ENCODE measurements at places on chromosomes 6 and 20.

GRCh38 chr6:113115196-113115595 is 741.9 kb upstream of the MARCKS start:
- no peak for DNase-seq

- DNase-seq: no peak
Observed at GRCh38 chr6:143363299-143363698, 87.2 kb downstream of the ADAT2 start.

- no peak for DNase-seq
Observed at GRCh38 chr6:116884530-116884929, 7.5 kb downstream of the RFX6 start.

GRCh38 chr6:100881707-100882040 is 545 bp upstream of the ASCC3 start:
- no peak for DNase-seq

- no peak for DNase-seq
Observed at GRCh38 chr6:14540810-14541540, 423.4 kb downstream of the CD83 start.

- DNase-seq: no peak
Observed at GRCh38 chr20:1671891-1672669, 14.5 kb upstream of the SIRPG start.

DNA sequence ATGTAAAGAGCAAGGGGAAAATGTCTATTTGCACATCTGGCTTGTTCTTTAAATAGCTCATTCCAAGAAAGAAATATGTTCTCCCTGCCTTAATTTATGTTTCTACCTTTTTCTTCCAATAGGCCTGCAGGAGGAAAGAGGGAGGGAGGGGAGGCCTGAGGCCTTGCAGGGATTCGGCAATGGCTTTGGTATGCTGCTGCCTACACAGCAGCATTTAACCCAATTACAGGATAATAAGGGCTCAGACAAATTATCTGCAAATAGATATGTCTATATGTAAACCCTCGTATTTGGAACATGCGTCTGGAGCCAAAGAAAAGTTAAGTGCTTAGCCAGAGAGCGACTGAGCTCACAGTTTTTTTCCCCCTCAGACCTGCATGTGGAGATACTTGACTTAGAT is 277.2 kb downstream of the CDC5L start:
- DNase-seq: no peak

- no peak for DNase-seq
Observed at GRCh38 chr6:46130666-46131065, 877 bp downstream of the ENPP4 start.

DNA sequence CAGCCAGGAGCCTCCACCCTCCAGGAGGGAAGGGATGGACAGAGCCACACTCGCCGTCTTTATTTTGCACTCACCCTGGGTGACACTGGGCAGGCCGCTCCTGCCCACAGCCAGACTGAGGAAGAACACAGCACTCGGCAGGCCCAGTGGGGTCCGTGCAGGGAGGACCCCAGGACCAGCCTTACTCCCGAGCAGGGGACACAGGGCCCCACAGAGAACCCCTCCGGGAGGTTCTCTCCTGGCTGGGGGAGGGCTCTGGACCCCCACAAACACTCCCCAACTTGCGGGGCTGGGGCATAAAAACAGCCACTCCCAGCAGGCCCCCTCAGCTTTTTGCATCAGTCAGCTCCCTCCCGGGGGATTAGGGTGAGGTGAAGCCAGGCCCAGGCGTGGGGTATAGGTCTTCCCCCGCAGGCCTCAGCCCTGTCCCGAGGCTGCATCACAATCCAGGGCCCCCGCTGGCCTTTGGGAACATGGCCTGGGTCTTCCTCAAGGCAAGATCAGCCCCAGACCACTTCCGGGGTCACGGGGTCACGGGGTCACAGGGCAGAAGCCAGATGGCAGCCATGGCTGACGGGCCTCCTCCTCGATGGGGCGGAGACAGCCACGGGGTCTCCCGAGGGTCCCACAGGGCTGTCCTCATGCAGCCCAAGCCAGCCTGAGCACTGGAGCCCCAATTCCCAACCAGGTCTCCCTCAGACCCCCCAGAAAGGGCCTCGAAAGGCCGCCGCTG is 3.2 kb downstream of the TNFRSF6B start:
- DNase-seq: no peak

DNA sequence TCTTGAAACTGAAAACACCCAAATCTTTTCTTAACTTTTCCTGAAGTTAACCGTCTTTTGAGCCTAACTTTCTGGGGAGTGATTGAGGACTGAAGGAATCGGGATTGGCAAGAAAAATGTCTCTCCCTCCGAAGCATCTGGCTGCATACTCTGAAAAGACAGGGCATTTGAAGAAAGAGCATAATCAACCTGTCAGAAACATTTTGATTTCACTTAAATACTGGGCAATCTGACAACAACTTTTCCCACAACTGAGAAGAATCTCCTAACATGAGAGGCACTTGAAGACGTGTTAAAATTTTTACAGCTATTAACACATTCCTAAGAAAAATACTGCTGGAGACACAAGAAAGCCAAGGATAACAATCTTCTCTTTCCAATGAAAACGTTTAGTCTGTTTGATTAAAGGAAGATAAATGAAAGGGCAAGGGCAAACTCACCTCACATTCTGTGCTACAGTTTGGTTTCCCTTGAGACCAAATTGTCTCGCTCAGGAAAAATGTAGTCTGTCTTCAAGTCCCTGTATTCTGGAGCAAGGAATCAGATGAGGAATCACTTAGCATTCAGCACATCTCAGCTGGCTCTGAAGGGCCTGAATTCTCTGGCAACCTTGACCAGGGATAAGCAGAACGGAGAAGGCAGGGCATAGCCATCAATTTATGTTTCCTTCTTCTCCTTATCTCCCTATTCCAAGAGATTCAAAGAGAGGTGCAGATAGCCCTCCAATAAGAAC is 76.1 kb downstream of the TBX18 start:
- DNase-seq: no peak

- no peak for DNase-seq
Observed at GRCh38 chr6:54262499-54262898, 45.7 kb upstream of the TINAG start.

DNA sequence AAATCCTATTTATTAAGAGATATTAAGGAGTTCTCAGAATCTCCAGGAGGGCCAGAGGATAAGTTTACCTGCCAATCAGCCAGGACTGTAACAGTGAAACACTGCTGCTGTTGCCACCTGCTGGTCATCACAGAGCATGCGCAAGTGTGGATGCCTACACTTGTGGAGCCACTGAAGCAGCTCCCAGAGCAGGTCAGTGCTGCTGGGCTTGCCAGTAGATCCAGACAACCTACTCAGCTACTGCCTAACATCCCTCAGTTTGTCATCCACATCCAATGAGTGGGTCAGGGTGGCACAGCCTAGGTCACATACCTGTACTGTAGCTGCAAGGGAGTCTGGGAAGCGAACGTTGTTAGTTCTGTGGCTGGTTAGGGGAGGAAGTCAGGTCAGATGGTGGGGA is 18.3 kb upstream of the NHSL1 start:
- peak; percentile 65 for DNase-seq

DNA sequence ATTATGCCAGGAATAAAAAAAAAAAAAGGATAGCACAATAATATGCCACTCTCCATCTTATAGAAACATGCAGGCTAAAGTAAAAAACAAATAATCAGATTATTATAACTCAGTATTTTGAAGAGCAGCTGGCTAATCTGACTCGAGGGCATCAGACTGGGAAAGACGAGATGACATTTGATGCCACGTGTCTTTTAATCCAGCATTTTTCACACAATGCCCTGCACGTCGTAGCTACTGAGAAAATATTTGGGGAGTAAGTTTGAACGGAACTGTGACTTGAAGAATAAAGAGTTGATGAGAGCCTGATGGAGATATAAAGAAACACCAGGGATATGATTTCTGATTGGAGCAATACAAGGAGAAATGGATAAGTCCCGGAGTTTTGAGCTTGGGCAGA is 237.7 kb downstream of the ARID1B start:
- DNase-seq: no peak

DNA sequence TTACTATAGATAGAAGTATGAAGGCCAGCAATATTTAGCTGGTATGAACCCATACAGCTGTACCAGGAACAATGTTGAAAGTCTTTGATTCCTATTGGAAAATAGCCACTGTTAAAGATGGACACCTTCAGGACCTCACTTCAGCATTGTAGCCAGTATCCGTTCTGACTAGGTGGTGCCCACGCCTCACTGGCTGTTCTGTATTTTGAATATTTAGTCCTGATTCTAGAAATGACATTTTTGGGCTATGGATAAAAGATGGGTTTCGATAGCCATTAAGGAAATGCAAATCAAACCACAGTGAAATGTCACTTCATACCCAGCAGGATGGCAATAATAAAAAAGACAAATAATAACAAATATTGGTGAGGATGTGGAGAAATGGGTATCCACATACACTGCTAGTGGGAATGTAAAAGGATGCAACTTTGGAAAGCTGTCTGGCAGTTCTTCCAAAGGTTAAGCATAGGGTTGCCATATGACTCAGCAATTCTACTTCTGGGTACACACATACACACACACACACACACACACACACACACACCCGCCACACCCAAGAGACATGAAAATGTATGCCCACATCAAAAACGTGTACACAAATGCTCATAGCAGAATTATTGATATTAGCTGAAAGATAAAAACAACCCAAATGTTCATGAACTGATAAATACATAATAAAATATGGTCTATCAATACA is 56.8 kb downstream of the UTRN start:
- DNase-seq: peak; percentile 29

DNA sequence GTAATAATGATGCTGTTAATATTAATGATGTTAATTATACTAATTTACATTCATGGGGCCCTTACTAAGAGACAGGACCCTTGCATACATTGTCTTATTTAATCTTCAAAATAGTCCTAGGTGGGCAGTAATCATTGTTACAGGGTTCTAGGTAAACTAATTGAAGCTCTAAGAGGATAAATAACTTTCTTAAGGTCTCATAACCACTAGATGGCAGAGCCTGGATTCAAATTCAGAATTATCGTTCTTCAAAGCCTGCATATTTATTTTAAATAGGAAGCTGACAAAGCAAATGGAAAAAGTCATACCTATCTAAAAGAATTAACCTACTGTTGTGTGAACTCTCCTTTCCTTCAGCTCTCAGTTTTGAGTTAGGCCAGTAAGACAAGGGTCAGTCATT is 23.5 kb downstream of the PTCHD4 start:
- no peak for DNase-seq

GRCh38 chr6:170450916-170451761 is 102.0 kb downstream of the PSMB1 start:
- no peak for DNase-seq

DNA sequence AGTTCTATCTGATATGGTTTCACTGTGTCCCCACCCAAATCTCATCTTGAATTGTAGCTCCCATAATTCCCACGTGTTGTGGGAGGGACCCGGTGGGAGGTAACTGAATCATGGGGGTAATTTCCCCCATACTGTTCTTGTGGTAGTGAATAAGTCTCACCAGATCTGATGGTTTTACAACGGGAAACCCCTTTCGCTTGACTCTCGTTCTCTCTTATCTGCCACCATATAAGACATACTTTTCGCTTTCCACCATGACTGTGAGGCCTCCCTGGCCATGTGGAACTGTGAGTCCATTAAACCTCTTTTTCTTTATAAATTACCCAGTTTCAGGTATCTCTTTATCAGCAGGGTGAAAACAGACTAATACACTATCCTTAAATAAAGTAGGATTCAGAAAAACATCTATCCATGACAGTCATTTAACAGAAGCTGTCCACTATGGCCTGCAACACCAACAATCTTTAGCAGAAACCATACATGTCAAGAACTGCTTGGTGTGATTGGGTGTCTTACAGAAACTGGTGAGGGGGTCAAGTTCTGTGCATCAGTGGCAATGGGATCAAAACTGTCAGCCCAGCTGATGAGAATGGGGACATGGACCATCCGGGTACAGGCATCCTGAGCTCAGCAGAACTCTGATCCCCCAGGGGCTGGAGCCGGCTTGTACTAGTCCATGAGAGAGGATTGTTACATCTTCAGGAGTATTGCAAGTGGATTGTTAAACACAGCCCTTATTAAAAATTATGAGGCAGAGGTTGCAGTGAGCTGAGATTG is 59.2 kb downstream of the SCML4 start:
- no peak for DNase-seq

- DNase-seq: no peak
Observed at GRCh38 chr6:145688493-145688905, 46.8 kb downstream of the EPM2A start.

DNA sequence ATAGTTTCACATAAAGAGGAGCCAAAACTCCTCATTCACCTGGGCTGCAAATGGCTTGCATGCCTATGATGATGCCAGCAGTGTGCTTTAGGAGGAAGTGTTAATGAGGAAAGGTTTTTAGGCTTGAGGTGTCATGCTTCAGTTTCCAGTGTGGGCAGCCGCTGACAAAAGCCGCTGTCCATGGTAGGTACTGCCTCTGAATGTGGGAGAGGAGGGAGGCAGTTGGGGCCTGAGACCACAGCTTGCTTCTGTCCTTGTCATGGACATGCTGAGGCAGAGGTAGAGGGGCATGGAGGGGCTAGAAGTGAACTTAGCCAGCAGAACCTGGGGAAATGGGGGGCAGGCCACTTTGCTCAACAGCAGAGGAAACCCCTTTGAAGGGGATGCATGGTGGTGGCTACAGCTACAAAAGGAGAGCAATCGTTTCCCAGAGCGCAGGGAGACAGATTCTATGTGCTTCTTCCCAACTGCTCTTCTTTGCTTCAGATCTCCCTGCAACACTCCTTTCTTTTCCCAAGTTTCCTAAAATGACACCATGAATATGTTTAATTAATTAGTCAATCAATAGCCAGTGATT is 372.1 kb upstream of the CNR1 start:
- no peak for DNase-seq

GRCh38 chr6:113172531-113172966 is 684.6 kb upstream of the MARCKS start:
- no peak for DNase-seq

DNA sequence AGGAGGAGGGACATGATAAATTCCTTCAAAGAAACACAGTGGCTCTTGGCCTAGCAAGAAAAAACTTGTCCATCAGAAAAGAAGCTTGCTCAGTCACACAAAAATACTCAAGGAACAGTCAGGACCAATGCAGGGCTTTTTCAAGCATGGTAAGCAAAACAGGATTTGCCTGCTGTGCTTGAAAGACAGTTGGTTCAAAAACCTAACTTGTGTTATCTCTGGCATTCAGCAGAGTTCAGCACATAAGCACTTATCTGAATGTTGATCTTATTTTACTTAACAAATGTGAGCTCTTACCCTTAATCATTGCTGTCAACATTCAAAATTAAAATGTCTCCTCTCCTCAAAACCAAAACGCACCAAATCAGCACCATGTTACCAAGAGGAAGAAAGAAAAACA is 38.3 kb downstream of the ATG5 start:
- DNase-seq: no peak

- DNase-seq: no peak
Observed at GRCh38 chr6:72464791-72465691, 156.8 kb upstream of the KCNQ5 start.

DNA sequence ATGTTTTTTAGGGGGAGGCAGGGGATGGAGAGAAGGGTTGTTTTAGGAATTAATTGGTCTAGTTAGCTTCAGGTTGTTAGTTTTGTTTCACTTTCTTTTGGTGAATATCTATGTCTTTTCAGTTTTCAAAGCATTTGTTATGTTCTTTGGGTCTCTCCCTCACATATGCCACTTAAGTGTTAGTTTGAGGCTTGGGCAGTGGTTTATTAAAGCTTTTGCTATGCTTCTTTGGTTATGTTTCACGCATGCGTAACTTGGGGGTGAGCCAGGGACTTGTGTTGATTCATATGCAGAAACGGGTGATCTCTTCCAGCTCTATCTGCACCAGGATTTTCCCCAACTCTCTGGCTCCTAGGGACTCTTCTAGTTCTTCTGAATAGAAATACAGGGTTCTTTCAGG is 11.4 kb upstream of the MMS22L start:
- no peak for DNase-seq

- peak; percentile 57 for DNase-seq
Observed at GRCh38 chr6:32852844-32853540, 512 bp downstream of the TAP1 start.

- DNase-seq: peak; percentile 20
Observed at GRCh38 chr20:32062776-32063170, 10.7 kb downstream of the HCK start.
